Activated naive CD4-positive, alpha-beta T cell treated with anti-CD3 and anti-CD28 coated beads for 36 hours (primary cell): ENCODE measurements at places on chromosomes 6 and 20.

GRCh38 chr20:1214838-1215261, 11.0 kb upstream of the RAD21L1 start:
- DNase-seq, result no peak

DNA sequence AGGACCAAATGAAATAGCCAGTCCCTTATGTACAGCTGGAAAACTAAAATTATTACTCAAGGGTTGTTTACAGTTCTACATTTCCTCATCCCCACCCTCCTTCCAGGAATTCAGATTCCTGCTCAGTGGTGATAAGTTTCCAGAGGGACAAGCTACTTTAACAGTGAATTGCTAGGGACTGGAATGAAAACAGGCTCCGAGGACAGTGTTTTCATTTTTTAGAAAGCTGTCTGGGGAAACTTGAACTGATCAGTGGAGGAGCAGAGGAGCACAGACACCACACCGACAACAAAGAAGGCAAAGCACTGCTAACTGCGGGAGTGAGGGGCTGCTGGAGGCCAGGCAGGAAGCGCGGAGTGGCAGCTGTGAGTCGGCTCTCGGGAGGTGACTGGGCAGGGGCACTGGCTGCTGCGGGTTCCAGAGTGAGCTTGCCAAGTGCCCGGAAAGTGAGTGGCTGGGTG, 322.2 kb downstream of the ESR1 start:
- no peak for DNase-seq

DNA sequence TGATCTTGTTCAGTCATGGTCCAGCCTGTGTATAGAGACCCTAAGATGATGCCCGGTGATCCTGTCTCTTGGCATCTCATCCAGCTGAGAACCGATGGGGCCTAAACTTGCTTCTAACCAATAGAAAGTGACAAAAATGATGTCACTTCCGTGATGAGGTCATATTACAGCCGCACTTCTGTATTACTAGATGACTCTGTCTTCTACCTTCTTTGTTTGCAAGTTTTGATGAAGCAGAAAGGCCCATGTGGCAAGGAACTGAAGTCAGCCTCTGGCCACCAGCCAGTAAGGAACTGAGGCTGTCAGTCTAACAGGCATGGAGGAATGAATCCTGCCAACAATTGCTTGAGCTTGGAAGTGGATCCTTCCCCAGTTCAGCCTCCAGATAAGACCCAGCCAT, 32.8 kb upstream of the HLA-C start:
- DNase-seq, result no peak

GRCh38 chr20:8144282-8145245, 12.5 kb downstream of the PLCB1 start:
- no peak for DNase-seq

GRCh38 chr6:79431537-79431933, 105.7 kb downstream of the LCA5 start:
- no peak for DNase-seq

GRCh38 chr20:19327401-19327800, 115.0 kb downstream of the SLC24A3 start:
- DNase-seq, result no peak
